HFFc6 (cell line): ENCODE measurements at places on chromosomes 2 and 18.

- no peak for DNase-seq
Observed at GRCh38 chr2:96747061-96747617, 7.3 kb upstream of the LMAN2L start.

DNA sequence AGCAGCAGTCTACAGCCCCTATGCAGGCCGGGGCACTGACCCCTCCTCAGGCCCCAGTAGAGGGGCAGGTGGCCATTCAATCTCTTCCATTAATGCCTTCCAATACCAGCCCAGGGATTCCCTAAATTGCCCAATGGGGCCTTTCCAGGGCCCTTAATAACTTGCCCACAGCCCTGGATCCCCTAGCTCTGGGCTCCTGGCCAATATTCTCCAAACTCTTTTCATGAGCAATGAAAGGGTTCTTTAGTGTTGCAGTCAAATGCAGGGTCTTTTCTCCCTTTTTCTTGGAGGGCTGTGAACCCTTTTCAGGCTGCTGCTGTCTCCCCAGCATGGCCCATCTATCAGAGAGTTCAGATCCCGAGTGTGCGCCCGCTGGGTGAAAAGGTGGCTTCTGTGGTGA is 41.3 kb upstream of the SLC1A4 start:
- DNase-seq, result no peak

DNA sequence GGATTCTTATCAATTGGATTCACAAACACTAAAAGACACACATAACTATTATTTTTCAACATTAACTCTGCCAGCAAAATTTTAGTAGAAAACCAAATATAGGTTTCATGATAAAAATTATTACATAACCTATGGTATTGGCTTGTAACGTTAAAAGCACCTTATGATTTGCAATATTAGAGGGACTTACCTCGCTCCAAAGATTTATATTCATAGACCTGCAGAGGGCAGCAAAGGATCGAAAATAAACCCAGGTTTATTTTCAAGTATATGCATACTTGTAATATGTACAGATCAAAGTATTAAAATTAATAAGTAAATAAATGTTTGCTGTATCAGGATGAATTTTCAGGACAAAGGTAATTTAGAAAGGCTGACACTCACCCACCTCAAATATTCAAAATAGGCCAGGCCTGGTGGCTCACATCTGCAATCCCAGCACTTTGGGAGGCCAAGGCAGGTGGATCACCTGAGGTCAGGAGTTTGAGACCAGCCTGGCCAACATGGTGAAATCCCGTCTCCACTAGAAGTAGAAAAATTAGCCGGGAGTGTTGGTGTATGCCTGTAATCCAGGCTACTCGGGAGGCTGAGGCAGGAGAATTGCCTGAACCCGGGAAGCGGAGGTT is 45.3 kb downstream of the LRPPRC start:
- peak; percentile 26 for DNase-seq

- DNase-seq, result peak; percentile 53
Observed at GRCh38 chr2:149650006-149650405, 62.4 kb upstream of the MMADHC start.

GRCh38 chr2:133315280-133315679 is 253.0 kb downstream of the NCKAP5 start:
- no peak for DNase-seq
